ENCODE measurements at places on chromosomes 13 and 19.
A peak's percentile ranks its signal among the peaks of the same experiment; 100 is the strongest.

- DNase-seq = no peak
These were observed 53.8 kb upstream of the LATS2 start for GRCh38 chr13:21115231-21115630.

- peak; percentile 6 for DNase-seq
These were observed 9.0 kb upstream of the DIRAS1 start for GRCh38 chr19:2729943-2730818.

GRCh38 chr13:110358381-110358780 is 51.3 kb downstream of the COL4A2 start:
- DNase-seq = no peak

- no peak for DNase-seq
These were observed 182.3 kb downstream of the MZT1 start for GRCh38 chr13:72545030-72545719.

DNA sequence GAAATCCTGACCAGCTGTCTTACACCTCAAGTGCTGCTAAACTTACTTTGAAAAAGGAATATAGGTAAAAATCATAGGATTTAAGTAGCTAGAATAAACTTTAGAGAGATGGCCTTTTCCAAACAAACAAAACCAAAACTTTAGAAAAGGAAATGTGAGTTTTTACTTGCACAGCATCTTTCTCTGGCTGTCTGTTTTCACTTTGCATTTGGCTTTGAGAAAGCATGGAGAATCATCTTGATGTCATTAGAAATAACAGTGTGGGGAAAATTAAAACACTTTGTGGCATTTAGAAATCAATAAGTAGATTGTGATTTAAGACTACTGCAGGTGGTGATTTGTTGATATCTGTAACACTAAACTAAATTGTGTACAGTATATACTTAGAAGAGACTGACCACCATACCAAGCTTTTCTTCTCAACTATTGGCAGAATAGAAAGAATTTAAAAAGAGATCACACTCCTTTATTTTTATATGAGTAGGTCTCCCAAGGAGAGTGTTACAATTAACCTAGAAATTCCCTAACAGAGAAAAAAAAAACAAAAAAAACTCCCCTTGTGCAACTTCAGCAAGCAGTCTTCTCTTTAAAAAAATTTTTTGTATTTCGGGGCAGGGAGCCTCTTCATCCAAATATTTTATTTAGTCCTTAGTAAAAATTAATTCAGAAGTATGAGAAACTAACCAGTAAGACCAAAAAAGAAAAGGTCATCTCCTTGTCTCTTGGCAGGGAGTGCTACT is 6.1 kb downstream of the WDFY2 start:
- DNase-seq = no peak

- DNase-seq = no peak
These were observed 32.4 kb upstream of the SPATA13 start for GRCh38 chr13:24128112-24128511.

GRCh38 chr13:101139081-101139480 is 277.2 kb downstream of the NALCN start:
- DNase-seq = no peak

DNA sequence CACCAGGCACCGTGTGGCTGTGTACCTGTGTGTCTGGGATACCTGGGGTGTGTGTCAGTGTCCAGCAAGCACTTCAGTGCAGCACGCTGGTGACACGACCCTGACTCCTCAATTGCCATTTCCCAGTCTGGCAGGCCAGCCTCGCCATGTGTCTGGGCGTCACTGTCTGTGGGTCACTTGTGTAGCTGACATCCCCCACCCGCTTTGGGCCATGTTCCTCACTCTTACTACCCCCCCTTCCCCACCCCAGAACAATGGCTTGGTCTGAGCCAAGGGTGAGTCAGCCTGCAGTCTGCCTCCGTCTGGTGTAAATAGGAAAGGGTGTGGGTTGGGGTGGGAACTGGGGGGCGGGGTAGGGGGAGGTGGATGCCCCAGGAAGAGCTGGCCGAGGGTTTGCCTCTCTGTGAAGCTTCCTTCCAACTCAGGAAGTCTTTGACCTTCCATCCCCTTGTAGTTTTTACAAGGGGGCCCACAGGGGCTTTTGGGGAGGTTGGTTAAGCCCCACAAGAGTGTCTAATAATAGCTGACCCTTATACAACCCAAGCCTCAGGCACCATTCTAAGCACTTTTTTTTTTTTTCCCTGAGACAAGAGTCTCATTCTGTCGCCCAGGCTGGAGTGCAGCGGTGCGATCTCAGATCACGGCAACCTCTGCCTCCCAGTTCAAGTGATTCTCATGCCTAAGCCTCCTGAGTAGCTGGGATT is 17.6 kb downstream of the NOVA2 start:
- no peak for DNase-seq

- DNase-seq = no peak
These were observed 297.0 kb upstream of the EDNRB start for GRCh38 chr13:78215458-78216108.

GRCh38 chr19:29928831-29929230 is 13.2 kb upstream of the URI1 start:
- no peak for DNase-seq

- no peak for DNase-seq
These were observed 41.7 kb downstream of the UFM1 start for GRCh38 chr13:38391341-38391740.

DNA sequence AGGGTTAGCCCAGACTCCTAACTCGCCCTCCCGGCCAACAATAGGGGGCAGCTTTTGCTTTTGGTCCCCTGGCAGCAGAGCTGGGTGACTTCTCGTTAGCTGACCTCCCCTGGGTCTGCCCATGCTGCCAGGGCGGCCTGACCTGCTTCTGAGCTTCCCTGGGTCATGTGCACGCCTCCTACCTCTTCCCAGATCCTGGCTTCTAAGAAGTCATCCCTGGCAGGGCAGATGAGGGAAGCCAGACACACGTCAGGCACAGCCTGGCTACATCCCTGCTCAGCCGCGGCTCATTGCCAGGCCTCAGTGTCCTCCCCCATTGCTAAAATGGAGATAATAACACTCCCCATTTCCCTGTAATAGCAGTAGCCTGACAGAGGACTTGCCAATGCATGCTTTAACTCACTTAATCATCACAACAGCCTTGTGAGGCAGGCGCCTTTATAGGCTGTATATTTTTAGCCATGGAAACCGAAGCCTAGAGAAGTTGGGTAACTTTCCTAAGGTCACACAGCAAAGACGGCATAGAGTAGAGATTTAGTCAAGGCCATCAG is 2.1 kb downstream of the KCNK6 start:
- DNase-seq = no peak

DNA sequence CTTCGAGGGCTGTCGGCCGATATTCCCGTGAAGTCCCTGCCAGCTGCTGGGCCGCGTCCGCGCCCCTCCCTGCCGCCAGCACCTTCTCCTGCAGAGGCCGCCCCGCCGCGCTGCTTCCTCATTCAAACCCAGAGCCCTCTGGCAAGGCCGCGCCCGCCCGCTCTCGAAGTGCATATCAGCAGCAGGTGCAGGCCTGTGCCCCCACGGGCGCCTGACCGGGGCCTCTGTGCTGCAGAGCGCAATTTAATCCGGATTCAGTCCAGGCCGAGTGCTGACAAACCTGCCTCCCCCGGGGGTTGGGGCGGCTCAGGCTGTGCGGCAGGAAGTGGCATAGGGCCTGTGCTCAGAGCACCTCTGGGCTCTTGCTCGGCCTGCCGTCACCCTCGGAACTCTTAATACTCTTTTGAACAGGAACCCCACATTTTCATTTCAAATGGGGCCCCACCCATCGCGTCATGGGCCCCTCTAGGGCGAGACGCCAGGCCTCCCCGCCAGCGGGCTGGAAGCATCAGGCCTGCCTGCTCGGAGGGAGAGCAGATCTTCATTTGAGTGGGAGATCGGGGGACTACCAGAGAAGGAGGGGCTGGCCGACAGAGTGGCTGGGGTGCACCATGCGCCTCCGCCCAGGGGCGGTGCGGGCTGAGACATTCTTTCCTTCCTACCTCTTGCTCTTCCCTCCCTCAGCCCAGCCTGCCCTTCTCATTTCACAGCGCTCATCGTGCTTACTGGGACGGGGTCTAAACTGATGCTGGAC is 125.7 kb downstream of the TNFRSF19 start:
- peak; percentile 77 for DNase-seq

DNA sequence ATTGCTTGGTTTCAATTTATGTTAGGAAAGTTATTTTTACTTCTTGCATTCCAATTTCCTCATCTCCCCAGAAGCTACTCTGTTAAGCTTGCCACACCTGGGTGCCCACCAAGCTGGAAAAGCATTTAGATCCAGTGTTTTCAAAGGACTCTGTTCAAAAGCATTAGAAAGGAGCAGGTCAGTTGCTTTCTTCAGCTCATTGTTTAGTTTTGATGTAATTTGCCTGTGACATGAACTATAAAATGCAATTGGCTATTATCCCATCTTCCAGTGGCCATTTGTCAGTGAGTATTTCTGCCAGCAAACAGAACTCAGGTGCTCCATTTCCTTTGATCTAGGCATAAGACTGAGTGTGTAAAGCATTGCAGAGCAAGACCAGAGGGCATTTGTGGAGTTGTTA is 46.7 kb upstream of the RNF113B start:
- DNase-seq = no peak
